Small intestine (tissue), 16 donors: ENCODE measurements at places on chromosomes 3 and 15.

- no peak for DNase-seq
Observed at GRCh38 chr3:186705882-186706780, 11.0 kb upstream of the KNG1 start.

DNA sequence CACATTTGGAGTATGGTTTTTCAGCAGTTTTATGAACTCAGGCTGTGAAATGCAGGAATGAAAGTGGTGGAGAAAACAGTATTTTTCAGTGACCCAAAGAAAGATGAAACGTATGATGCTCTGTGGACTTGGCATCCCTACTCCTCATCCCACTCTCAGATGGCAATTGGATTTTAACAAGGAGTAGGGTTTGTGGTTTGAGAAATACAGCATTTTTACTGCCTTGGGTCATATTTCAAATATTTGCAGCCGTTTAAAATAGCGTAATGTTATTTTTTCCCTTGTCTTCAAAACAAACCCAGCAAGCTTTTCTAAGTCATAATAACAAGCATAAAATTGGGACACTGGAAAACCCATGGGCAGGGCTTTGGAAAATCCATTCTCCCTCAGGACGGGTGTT lies 117.2 kb upstream of the LRIG1 start:
- no peak for DNase-seq

DNA sequence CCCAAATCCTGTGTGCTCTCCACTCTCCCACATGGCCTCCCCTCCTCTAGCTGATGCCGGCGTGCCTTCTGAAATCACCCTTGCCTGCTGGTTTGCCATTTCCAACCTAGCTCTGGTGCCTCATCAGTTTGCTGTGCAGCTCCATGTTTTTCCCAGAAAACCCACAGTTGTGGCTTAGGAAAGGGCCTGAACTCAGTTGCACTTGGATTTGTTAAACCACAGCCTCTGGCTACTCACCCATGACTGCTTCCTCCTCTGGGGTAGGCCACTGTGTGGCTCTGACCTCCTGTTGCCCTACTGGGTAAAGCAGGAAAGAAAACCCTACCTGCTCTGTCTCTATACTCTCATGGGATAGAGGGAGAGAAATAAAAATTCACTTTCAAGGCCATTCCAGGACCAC lies 97.3 kb downstream of the DAPK2 start:
- DNase-seq: no peak

DNA sequence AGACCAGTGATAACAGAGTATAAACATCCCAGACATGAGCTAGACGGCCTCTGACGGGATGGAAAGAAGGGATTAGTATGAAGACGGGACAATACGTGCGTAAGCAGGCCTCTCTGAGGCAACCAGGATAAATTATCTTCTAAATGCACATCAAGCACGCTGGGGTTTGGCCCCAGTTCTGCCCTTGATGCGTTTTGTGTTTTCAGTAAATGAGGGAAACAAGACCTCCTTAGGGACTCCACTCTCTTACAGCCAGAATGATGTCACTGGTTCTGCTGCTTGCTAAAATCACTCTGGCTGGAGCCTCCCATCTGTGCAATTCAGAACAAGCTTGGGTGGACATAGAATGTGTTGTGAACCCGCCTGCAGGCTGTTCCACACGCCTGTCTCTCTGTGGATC lies 156.0 kb upstream of the MCTP2 start:
- DNase-seq: no peak

GRCh38 chr15:92068121-92068520 lies 214.6 kb downstream of the SLCO3A1 start:
- no peak for DNase-seq

- no peak for DNase-seq
Observed at GRCh38 chr15:84983294-84983693, 1.6 kb downstream of the PDE8A start.

GRCh38 chr3:44762170-44762677 lies 630 bp downstream of the KIF15 start:
- no peak for DNase-seq

- DNase-seq: peak; percentile 36
Observed at GRCh38 chr15:39211108-39211979, 369.5 kb upstream of the THBS1 start.

DNA sequence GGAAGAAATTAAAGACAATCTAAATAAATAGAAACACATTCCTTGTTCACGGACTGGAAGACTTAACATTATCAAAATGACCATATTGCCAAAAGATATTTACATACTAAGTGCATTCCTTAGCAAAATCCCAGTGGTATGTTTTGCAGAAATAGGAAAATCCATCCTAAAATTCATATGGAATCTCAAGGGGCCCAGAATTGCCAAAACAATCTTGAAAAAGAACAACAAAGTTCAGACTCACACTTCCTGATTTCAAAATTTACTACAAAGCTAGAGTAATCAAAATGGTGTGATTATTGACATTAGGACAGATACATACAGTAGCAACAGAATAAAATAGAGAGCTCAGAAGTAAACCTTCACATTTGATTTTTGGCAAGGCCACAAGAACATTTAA lies 515.5 kb downstream of the OCA2 start:
- no peak for DNase-seq

GRCh38 chr3:82927309-82928253 lies 1166.1 kb upstream of the GBE1 start:
- DNase-seq: no peak

DNA sequence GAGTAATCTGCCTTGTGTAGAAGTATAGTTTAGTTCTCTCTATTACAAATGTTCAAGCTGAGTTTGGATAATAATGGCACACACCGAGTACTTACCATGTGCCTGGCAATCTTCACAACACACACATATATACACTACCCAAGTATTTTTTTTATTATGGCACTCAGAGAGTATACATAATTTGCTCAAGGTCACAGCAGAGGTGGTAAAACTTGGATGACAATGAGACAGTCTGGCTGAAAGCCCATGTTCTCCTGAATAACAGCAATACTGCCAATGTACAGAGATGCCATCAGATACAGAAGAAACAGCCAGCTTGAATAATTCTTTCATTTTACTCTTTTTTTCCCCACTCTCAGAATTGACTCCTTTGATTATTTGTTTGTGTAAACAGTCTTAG lies 460.0 kb downstream of the CNTN6 start:
- no peak for DNase-seq

DNA sequence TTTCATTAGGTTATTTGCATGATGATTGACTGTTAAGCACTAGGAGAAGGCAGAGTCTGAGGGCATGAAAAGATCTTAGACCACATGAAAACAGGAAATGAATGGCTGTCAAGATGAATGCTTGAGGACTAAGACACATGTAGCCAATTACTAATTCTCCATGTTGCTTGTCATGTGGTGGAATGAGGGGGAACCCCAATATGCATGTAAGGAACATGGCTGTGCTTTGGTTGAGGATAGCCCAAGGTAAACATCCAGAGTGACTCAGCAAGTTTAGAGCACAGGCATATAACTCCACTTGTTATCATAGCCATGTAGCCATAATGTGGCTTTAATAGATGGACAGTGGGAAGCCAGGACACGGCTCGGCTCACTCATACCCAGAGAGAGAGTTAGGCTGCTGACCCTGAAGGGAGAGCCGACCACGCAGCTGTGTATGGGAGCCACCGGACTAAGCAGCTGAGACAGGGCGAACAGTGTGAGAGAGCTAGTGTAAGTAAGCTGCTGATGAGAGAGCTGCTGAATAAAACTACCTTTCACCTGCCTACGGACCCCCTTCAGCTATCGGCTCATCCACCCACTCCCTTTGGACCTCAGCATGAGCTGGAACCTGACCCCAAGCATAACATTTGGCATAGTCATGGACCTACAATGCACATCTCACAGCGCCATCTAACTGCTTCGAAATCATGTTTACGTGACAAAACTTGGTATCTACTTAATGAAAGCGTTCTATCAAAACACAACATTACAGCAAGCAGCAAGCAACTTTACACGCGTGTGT lies 37.6 kb downstream of the ANO10 start:
- DNase-seq: no peak
